Mesenchymal stem cell (in vitro differentiated cells and primary cell): ENCODE measurements at places on chromosomes 12 and 14.

GRCh38 chr14:55874785-55875184 lies 243.4 kb upstream of the PELI2 start:
- H3K27me3 ChIP-seq, result no peaks in the 10 kb centered on the region
- peaks cover 1% of the 10 kb centered on the region for H3K4me1 ChIP-seq
- DNase-seq, result no peak

- peaks cover 12% of the 10 kb centered on the region for H3K4me1 ChIP-seq
- DNase-seq, result peak; percentile 72
- no peak overlapping the region for H3K27ac ChIP-seq
- no peaks in the 10 kb centered on the region for H3K36me3 ChIP-seq
Measured at GRCh38 chr12:57461276-57461916, 1.8 kb downstream of the GLI1 start.

- H3K36me3 ChIP-seq, result no peaks in the 10 kb centered on the region
- DNase-seq, result no peak
- H3K27me3 ChIP-seq, result no peaks in the 10 kb centered on the region
- H3K4me3 ChIP-seq, result no peak overlapping the region
- H3K27ac ChIP-seq, result no peak overlapping the region
Measured at GRCh38 chr14:81819344-81819743, 285.7 kb upstream of the SEL1L start.

GRCh38 chr14:73142216-73142615 lies 5.9 kb downstream of the PSEN1 start:
- no peak overlapping the region for H3K27ac ChIP-seq
- no peaks in the 10 kb centered on the region for H3K36me3 ChIP-seq
- DNase-seq, result peak; percentile 60
- H3K27me3 ChIP-seq, result no peaks in the 10 kb centered on the region

- no peaks in the 10 kb centered on the region for H3K36me3 ChIP-seq
- DNase-seq, result peak; percentile 22
- H3K4me1 ChIP-seq, result peaks cover 31% of the 10 kb centered on the region
- no peaks in the 10 kb centered on the region for H3K27me3 ChIP-seq
Measured at GRCh38 chr12:2963154-2963759, 4.1 kb downstream of the TEAD4 start.

DNA sequence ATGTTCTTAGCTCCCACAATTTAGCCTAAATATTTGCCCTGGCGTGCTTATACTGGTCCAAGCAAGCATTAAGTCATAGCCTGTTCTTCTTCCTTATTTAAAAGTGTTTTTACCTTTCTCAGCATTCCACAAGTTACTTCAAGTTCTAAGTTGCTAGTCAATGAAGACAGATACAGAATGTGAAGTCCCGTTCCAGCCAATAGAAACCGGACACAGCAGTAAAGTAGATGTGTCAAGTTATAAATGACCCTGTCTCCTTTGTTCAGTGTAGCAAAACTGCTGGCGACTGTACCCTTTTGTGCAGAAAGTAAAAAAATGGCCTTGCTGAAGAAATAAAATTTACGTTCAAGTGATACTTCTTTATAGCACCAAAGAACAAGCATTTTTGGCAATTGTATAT lies 3.9 kb downstream of the SNAPC1 start:
- H3K36me3 ChIP-seq, result peaks cover 52% of the 10 kb centered on the region
- H3K4me3 ChIP-seq, result no peak overlapping the region
- no peak for DNase-seq
- H3K27ac ChIP-seq, result no peak overlapping the region
- H3K27me3 ChIP-seq, result no peaks in the 10 kb centered on the region

DNA sequence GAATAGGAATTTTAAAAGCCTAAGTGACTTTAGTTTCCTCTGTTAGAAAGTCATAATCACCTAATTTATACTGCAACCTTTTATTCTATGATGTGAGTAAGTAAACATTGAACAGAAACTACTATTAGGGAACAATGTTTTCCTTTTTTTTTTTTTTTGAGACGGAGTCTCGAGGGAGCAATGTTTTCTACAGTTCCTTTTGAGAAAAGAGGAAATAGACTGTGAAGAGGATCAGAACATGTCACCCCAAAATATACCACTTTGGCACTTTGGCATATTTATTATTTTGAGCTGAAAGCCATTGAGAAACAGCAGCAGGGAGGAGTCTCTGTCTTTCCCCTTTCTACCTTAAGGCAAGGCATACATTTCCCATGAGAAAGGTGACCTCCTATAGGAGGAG lies 162.7 kb upstream of the CNOT2 start:
- DNase-seq, result no peak
- no peaks in the 10 kb centered on the region for H3K36me3 ChIP-seq
- H3K4me1 ChIP-seq, result no peaks in the 10 kb centered on the region
- no peak overlapping the region for H3K27ac ChIP-seq
- no peaks in the 10 kb centered on the region for H3K27me3 ChIP-seq
- H3K4me3 ChIP-seq, result no peak overlapping the region

- H3K27ac ChIP-seq, result no peak overlapping the region
- no peaks in the 10 kb centered on the region for H3K27me3 ChIP-seq
- DNase-seq, result peak; percentile 65
- no peak overlapping the region for H3K4me3 ChIP-seq
- no peaks in the 10 kb centered on the region for H3K36me3 ChIP-seq
Measured at GRCh38 chr12:32671930-32672780, 6.9 kb upstream of the DNM1L start.

GRCh38 chr12:25052196-25052913 lies 103.5 kb upstream of the BCAT1 start:
- H3K4me1 ChIP-seq, result peaks cover 1% of the 10 kb centered on the region
- no peak overlapping the region for H3K4me3 ChIP-seq
- no peak overlapping the region for H3K27ac ChIP-seq
- no peaks in the 10 kb centered on the region for H3K36me3 ChIP-seq
- H3K27me3 ChIP-seq, result no peaks in the 10 kb centered on the region
- no peak for DNase-seq

- H3K27ac ChIP-seq, result no peak overlapping the region
- H3K4me3 ChIP-seq, result peak overlapping the region; percentile 83
Measured at GRCh38 chr12:68612697-68613096, 2.0 kb downstream of the RAP1B start.

DNA sequence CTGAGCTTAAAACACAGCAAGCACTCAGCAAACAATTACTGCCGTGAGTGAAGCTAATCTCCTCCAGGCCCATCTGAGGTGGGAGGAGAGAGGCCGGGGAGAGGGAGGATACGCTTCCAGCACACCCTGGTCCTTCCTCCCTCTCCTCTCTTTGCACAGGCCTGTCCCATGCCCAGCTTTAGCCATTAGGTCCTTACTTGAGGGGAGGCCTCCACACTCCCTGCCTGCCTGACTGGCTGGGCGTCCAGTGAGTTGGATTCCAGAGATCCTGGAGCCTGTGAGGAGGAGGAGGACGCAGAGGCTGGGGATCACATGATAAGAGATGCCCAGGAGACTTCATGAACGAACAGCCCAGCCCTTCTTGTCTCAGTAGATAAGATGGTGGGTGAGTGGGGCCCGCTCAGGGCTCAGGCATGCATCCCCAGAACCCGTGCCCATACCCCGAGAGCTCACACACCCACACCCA lies 65.1 kb upstream of the NCOR2 start:
- no peak for DNase-seq
- H3K27ac ChIP-seq, result no peak overlapping the region
- peaks cover 9% of the 10 kb centered on the region for H3K4me1 ChIP-seq

GRCh38 chr14:74476607-74477006 lies 16.5 kb downstream of the NPC2 start:
- no peak overlapping the region for H3K27ac ChIP-seq
- H3K36me3 ChIP-seq, result peaks cover 52% of the 10 kb centered on the region
- no peak overlapping the region for H3K4me3 ChIP-seq

DNA sequence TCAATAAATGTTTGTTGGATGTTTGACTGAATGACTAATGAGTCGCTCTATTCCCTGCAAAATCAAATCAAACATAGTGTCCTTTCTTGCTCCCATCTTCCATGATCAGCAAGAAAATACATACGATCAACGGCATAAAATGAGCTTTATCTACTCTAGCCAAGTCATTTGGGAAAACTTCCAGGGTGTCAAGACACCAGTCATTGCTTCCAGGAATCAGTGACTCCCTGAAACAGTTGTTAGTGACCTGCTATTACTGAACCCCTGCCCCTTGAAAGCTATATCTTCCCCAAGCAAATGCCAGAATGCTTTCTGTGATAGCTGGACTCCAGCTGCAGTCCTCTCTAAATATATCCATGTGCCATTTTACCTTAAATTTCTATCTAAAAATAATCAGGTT lies 169.5 kb upstream of the SSTR1 start:
- no peak for DNase-seq
- no peaks in the 10 kb centered on the region for H3K27me3 ChIP-seq
- no peak overlapping the region for H3K4me3 ChIP-seq
- no peaks in the 10 kb centered on the region for H3K36me3 ChIP-seq
- no peak overlapping the region for H3K27ac ChIP-seq
- H3K4me1 ChIP-seq, result no peaks in the 10 kb centered on the region

- peaks cover 10% of the 10 kb centered on the region for H3K36me3 ChIP-seq
- peaks cover 3% of the 10 kb centered on the region for H3K4me1 ChIP-seq
- H3K27me3 ChIP-seq, result no peaks in the 10 kb centered on the region
- H3K27ac ChIP-seq, result no peak overlapping the region
- H3K4me3 ChIP-seq, result no peak overlapping the region
- peak; percentile 25 for DNase-seq
Measured at GRCh38 chr12:104121001-104121400, 17.0 kb downstream of the NFYB start.

DNA sequence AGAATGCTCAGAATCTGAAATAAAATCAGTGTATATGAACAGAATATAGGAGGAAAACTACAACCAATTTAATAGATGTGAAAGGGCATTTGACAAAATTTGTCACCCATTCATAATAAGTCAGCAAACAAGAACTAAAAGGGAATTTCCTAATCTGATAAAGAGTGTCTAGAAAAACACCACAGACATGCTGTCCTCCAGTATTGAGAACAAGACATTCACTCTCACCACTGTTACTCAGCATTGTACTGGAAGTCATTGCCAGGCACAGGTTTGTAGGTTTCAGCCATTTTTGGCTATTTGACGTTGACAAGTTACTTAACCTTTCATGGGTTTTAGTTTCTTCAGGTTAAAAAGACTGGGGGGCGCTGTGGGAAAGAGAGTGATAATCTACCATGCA lies 13.2 kb downstream of the EIF2S1 start:
- no peak overlapping the region for H3K4me3 ChIP-seq
- no peak for DNase-seq
- no peak overlapping the region for H3K27ac ChIP-seq
- H3K4me1 ChIP-seq, result no peaks in the 10 kb centered on the region

GRCh38 chr12:15268927-15269552 lies 47.8 kb upstream of the RERG start:
- H3K27me3 ChIP-seq, result no peaks in the 10 kb centered on the region
- peak; percentile 68 for DNase-seq
- no peak overlapping the region for H3K4me3 ChIP-seq
- no peaks in the 10 kb centered on the region for H3K36me3 ChIP-seq

GRCh38 chr14:96479435-96480146 lies 22.6 kb upstream of the PAPOLA start:
- DNase-seq, result peak; percentile 8
- H3K4me3 ChIP-seq, result no peak overlapping the region
- no peak overlapping the region for H3K27ac ChIP-seq
- no peaks in the 10 kb centered on the region for H3K4me1 ChIP-seq
- H3K27me3 ChIP-seq, result peaks cover 6% of the 10 kb centered on the region

GRCh38 chr14:21486640-21487087 lies 9.7 kb downstream of the TOX4 start:
- H3K4me3 ChIP-seq, result no peak overlapping the region
- H3K4me1 ChIP-seq, result peaks cover 3% of the 10 kb centered on the region
- DNase-seq, result peak; percentile 66
